Naive thymus-derived CD8-positive, alpha-beta T cell (primary cell): ENCODE measurements at places on chromosomes 3 and 15. TPM values are rescaled to one million over a fixed set of nuclear protein-coding genes. Genes with fewer than 3 reads are reported as not detected.

The ITGA11 gene
- 0.03 TPM for total RNA-seq

The GOLGA6D gene
- 0.19 TPM for total RNA-seq

The ISLR2 gene
- total RNA-seq, result not detected

The SLC30A4 gene
- 6.7 TPM for total RNA-seq

The ZNF660 gene
- total RNA-seq, result 1.9 TPM

The KBTBD13 gene
- not detected for total RNA-seq

The CHRNB4 gene
- total RNA-seq, result not detected

The CHRD gene
- total RNA-seq, result not detected

The UROC1 gene
- total RNA-seq, result 0.11 TPM

The IQCF5 gene
- total RNA-seq, result not detected

The IL16 gene
- 415 TPM for total RNA-seq

The GOLGA8T gene
- total RNA-seq, result not detected

The MOBP gene
- not detected for total RNA-seq

The ERICH6 gene
- not detected for total RNA-seq

The ATP2B2 gene
- not detected for total RNA-seq

The RHOV gene
- not detected for total RNA-seq

The KY gene
- not detected for total RNA-seq

The P2RY1 gene
- not detected for total RNA-seq

The SGO1 gene
- 0.88 TPM for total RNA-seq

The SEMA3G gene
- total RNA-seq, result not detected

The GOLGA8B gene
- total RNA-seq, result 378 TPM

The LAMB2 gene
- total RNA-seq, result 1.2 TPM

The CLCN2 gene
- total RNA-seq, result 5.2 TPM

The LRRN1 gene
- total RNA-seq, result 6.7 TPM

The RBPMS2 gene
- not detected for total RNA-seq

The CLEC3B gene
- total RNA-seq, result 1.4 TPM

The CPN2 gene
- total RNA-seq, result not detected

The UPK1B gene
- not detected for total RNA-seq

The ADGRG7 gene
- not detected for total RNA-seq

The GABRG3 gene
- not detected for total RNA-seq

The NCK1 gene
- total RNA-seq, result 62.2 TPM

The RASA2 gene
- 124 TPM for total RNA-seq

The SLC2A2 gene
- not detected for total RNA-seq

The BTBD1 gene
- total RNA-seq, result 43.3 TPM

The DOCK3 gene
- 1.5 TPM for total RNA-seq

The CCR9 gene
- 2.0 TPM for total RNA-seq

The CEMIP gene
- total RNA-seq, result not detected

The SERPINI2 gene
- not detected for total RNA-seq

The PTX3 gene
- total RNA-seq, result 0.71 TPM
